ENCODE measurements at places on chromosomes 3 and 15. TPM values are rescaled to one million over a fixed set of nuclear protein-coding genes. Genes with fewer than 3 reads are reported as not detected.

GRCh38 chr3:197339841-197340520 lies 41.6 kb upstream of the DLG1 start:
- H3K27ac ChIP-seq = no peak overlapping the region
- no peaks in the 10 kb centered on the region for H3K36me3 ChIP-seq
- H3K4me1 ChIP-seq = no peaks in the 10 kb centered on the region
- H3K27me3 ChIP-seq = no peaks in the 10 kb centered on the region

DNA sequence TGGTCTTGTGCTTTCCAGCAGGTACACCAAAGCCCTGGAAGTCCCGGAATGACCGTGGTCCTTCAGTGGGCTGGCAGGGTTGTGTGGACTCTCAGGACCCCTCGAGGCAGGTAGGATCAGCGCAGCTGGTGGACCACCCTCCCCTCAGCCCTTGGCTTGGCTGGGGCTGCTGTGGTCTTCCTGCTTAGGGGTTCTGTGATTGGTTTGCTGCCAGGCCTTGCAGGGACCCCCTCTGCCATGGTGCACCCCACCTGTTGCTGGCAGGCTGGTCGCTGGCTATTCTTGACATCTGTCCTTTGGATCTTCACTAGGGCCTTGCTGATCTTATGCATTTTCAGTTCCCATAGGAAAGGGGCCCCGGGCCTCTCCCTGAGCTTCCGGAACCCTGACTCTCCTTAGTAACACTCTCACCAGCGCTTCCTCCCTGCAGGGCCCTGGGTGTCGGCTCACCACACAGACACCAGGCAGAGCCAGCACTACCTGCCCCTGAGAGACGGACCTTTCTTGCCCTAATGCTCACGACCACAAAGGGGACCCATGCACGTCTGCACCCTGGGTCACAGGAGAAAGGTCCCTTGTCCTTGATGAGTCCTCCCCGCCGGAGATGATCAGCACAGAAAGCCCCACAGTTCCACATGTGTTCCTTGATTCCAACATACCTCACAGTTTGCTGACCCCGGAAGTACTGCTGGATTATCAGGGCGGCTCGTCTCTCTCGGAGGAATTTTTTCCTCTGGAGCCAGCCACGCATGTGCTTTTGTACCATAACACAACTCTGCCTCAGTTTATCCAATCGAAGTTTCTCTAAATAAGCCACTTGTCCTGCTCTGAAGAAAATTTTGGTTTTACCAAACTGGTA lies 51.7 kb downstream of the MYO5C start:
- H3K4me3 ChIP-seq = no peak overlapping the region
- no peaks in the 10 kb centered on the region for H3K27me3 ChIP-seq
- no peak for DNase-seq
- no peak overlapping the region for H3K27ac ChIP-seq
- peaks cover 48% of the 10 kb centered on the region for H3K36me3 ChIP-seq

DNA sequence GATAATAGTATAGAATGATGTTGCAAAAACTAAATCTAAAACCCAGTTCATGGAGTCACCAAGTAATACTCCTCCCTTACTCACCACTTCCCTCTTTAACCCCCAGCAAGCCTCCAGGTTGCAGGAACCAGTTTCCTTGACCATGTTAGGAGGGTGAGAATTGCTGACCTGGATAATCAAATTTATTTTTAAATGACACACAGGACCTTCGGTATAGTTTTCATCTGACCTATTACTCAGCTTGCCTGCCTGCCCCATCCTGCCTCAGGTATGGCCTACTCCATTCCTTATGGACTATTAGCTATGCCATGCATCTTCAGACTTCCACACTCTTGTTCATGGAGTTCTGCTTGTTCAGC lies 883 bp downstream of the RTP4 start:
- no peaks in the 10 kb centered on the region for H3K36me3 ChIP-seq
- peak overlapping the region; percentile 89 for H3K27ac ChIP-seq
- H3K4me3 ChIP-seq = no peak overlapping the region
- no peak for DNase-seq

The MKRN3 gene
- not detected for total RNA-seq

The BCHE gene
- total RNA-seq = 0.52 TPM

GRCh38 chr3:114714237-114714636 lies 420.4 kb downstream of the TIGIT start:
- no peak for DNase-seq
- peak overlapping the region; percentile 90 for H3K27ac ChIP-seq
- H3K4me1 ChIP-seq = peaks cover 58% of the 10 kb centered on the region
- H3K4me3 ChIP-seq = no peak overlapping the region
- no peaks in the 10 kb centered on the region for H3K36me3 ChIP-seq

DNA sequence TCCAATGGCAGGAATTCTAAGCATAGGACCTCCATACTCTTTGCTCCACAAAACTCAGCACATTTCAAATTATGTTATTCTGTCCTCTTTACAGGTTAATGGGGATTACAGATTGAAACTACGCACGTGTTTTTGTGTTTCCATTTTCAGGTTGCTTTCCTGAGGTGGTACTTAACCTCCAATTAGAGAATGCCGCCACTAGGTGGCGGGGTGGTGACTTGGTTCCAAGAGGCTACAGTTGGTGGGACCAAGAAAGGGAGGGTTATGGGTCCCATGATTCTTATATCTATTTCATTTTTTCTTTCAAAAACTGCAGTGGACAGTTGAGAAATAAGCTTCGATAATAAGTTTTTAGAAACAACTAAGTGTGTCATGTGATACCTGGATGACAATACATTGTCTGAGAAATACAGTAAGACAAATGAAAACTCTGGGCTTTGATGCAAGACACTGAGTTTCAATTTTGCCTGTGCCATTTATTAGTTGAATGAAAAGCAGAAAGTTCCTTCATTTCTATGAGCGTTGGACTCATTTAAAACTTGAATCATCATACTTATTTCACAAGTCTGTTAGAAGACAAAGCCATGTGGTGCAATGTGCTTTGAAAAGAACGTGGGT lies 539.0 kb downstream of the FGF12 start:
- DNase-seq = peak; percentile 61
- H3K27me3 ChIP-seq = no peaks in the 10 kb centered on the region
- H3K4me3 ChIP-seq = no peak overlapping the region
- no peaks in the 10 kb centered on the region for H3K36me3 ChIP-seq

DNA sequence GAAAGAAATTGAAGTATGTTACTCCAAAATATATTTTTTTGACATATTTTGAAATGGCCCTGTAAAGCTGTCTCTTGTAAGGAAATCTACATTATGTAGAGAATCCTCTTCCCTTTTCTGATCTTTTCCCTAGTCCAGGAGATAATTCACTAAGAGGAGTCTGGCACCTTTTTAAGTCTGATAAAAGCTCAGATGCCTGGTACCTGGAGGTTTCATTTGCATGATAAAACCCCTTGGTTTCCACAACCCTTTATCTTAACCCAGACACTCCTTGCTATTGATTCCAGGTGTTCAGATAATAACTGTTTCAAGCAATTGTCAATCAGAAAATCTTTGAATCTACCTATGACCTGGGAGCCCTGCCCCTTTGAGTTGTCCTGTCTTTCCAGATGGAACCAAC lies 26.5 kb downstream of the FGF12 start:
- no peak for DNase-seq
- H3K4me1 ChIP-seq = no peaks in the 10 kb centered on the region

GRCh38 chr3:108218811-108219210 lies 3.4 kb downstream of the IFT57 start:
- no peak overlapping the region for H3K27ac ChIP-seq
- H3K27me3 ChIP-seq = no peaks in the 10 kb centered on the region
- peaks cover 38% of the 10 kb centered on the region for H3K4me1 ChIP-seq

GRCh38 chr15:82570721-82571508 lies 30.7 kb upstream of the RPS17 start:
- DNase-seq = no peak
- H3K36me3 ChIP-seq = no peaks in the 10 kb centered on the region
- no peak overlapping the region for H3K4me3 ChIP-seq
- peaks cover 13% of the 10 kb centered on the region for H3K4me1 ChIP-seq

DNA sequence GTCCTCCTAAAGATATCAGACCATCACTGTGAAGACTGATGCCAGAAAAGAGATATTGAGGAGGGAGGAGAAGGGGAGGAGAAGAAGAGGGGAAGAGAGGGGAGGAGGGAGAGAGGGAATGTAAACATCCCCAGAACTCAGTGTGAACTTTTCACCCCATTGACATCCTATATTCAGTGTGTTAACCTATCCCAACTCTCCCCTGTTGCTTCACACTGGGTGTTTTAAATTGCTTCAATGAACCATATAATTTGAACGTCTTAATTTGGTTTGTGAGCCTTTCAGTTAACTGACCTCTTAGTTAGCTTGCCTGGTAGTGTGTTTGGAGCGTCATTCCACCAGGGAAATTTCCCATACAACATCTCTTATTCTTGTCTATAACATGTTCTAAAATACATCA lies 29.8 kb upstream of the PTPRG start:
- no peaks in the 10 kb centered on the region for H3K27me3 ChIP-seq
- H3K36me3 ChIP-seq = no peaks in the 10 kb centered on the region
- H3K4me1 ChIP-seq = no peaks in the 10 kb centered on the region
- no peak overlapping the region for H3K27ac ChIP-seq
- no peak overlapping the region for H3K4me3 ChIP-seq
- no peak for DNase-seq

The ACP3 gene
- 0.33 TPM for total RNA-seq

- peak overlapping the region; percentile 19 for H3K27ac ChIP-seq
- peaks cover 19% of the 10 kb centered on the region for H3K4me1 ChIP-seq
- H3K4me3 ChIP-seq = no peak overlapping the region
- no peaks in the 10 kb centered on the region for H3K36me3 ChIP-seq
These were observed 485.2 kb upstream of the PROK2 start for GRCh38 chr3:72270072-72270681.

The PPP1R14D gene
- not detected for total RNA-seq

The VIPR1 gene
- 0.99 TPM for total RNA-seq

The ZBED2 gene
- not detected for total RNA-seq

Data from body of pancreas (tissue), 4 donors.